Ecto neural progenitor cell (in vitro differentiated cells): ENCODE measurements at places on chromosomes 1 and 21.

GRCh38 chr1:93435443-93435842 lies 12.5 kb upstream of the FNBP1L start:
- no peak for DNase-seq

DNA sequence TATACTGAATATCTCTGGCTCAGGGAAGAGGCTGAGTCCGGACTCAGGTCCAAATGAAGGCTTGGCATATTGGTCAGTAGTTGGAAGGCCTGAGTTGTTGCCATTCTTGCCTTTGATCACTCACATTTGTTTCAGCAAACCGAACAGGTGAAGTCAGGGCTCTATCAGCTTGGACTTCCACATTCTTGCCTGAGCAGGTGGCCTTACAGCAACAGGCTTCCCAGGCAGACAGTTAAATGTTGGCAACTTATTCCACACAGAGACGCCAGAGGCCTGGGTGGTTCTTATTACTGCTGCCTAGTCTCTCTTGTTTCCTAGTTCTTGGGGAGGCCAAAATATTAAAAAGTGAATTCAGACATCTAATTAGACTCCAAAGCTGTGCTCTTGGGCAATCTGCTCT lies 36.6 kb downstream of the XCL2 start:
- DNase-seq = no peak

DNA sequence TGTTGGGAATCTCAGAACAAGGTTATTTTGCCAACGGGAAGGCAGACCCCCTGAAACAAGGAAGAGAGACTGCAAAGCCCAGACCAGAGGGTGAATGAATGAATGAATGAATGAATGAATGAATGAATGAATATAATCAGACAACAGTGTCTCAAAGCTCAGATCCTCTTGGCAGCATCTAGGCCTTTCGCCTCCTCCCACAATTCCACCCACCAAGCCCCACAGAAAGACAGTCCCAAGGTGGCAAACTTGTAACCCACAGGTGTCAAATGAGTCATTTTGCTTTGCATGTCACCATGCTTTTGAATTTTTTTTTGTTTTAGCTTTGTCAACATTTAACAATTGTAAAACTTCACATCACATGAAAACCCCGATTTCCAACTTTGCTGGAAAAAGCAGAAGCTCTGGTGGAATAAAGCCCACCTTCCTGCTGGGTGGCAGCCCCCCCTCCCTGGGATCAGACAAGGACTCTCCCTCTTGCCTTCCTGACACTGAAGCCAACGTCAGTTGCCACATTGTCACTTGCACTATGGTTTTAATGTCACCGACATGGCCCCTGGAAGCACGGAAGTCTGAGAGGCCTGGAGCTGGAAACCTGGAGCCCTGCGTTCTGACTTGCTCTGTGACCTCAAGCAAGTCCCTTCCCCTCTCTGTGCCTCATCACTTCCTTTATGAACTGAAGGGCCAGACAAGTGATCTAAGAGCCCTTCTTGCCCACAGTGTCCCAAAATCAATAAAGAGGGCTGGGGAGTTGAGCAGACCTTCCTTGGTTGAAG lies 134.6 kb upstream of the RUNX3 start:
- DNase-seq = no peak

DNA sequence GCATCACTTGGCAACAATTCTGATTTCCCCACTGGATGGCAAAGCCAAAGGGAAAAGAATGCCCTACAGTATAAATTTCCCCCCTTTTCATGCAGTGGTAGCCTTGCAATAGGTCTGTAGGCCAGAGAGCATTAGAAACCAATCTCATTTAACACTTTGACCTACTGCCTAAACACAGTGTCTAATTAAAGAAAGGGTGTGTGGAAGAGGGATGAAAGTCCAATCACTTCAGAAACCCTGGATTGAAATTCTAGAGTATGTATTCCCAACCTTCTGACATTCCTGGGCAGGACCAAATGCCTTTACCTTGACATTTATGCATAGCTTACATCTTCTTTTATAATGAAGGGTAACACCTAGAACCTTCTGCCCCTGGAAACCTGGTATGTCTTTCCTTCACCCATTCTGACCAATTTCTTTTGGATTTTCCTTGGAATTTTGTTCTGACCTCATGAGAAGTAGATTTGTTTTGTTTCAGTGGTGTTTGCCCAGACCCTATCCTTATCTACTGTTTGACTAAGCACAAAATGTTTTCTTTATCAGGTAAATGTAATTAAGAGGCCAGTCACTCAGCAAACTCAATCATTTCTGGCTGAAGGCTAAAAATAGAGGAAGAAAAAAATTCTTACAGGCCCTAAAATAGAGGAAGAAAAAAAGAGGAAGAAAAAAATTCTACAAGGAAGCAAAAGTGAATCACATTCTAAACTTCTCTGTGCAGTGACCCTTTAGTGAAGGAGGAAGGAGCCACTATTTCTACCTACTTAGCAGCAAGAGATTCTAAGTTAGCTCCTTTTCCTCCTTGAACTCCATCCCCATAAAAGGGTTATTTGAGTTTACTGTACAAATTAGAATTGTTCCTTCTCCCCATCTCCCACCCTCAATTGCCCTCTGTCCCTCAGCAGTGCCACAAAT lies 129.5 kb upstream of the DSCAM start:
- no peak for DNase-seq

DNA sequence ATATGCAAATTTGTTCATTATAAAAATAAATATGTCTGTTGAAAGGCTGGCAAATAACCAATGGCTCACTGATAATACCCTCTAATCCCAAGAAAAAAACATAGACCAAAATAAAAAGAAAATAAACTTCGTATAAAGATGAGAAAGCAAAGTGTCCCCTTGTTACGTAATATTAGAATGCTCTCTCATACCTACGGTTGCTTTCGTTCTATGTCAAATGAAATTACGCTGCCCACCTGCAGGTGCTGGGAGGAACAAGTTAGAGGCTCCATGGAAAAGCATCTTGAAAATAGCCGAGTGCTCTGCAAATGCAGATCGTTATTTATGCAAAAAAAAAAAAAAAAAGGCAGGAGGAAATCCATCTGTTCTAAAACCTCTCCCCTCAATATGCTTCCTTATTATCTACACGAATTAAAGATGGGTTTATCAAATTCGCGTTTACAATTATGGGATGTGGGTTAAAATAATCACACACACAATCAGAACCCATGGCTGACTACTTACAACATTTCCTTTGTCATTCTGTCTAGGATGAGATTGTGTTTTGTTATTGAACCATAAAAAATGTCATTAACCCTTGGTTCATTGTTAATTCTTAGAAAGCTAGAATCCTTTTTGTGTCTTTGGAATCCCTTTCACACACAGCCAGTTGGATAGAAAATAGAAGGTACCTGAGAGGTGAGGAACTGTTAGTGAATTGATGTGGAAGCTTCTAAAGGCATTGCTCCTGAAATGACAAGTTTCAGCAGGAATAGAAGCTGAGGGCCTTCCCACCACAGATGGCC lies 268.6 kb downstream of the SETD4 start:
- no peak for DNase-seq
